ENCODE measurements at places on chromosomes 12 and 14. TPM values are rescaled to one million over a fixed set of nuclear protein-coding genes. Genes with fewer than 3 reads are reported as not detected.

The CACNA2D4 gene
- total RNA-seq, result 9.3 TPM

The SPIC gene
- not detected for total RNA-seq

The PTPN6 gene
- 37.4 TPM for total RNA-seq

The AQP6 gene
- total RNA-seq, result not detected

The PROX2 gene
- 0.09 TPM for total RNA-seq

The RAPGEF3 gene
- total RNA-seq, result 9.5 TPM

The SDSL gene
- 15.7 TPM for total RNA-seq

The NANOG gene
- total RNA-seq, result not detected

The CLEC6A gene
- not detected for total RNA-seq

The MDGA2 gene
- not detected for total RNA-seq

The PGF gene
- total RNA-seq, result 0.96 TPM

The EPYC gene
- not detected for total RNA-seq

The SCYL2 gene
- 63.4 TPM for total RNA-seq

The DEPDC4 gene
- total RNA-seq, result 1.1 TPM

The SYCP3 gene
- 0.28 TPM for total RNA-seq

The KRT5 gene
- not detected for total RNA-seq

The FCF1 gene
- total RNA-seq, result 31.7 TPM

The CPM gene
- 111 TPM for total RNA-seq

The KRT2 gene
- total RNA-seq, result not detected

The IFNG-AS1 gene
- total RNA-seq, result not detected

The DMAC2L gene
- 21.5 TPM for total RNA-seq

The HVCN1 gene
- 3.5 TPM for total RNA-seq

The G2E3 gene
- 15.1 TPM for total RNA-seq

The AKAP3 gene
- total RNA-seq, result 2.6 TPM

The OTOGL gene
- 0.10 TPM for total RNA-seq

Measured in mucosa of descending colon (tissue), 3 donors.